Activated CD4-positive, alpha-beta T cell treated with anti-CD3 and anti-CD28 coated beads for 36 hours (primary cell): ENCODE measurements at places on chromosomes 1 and 21. TPM values are rescaled to one million over a fixed set of nuclear protein-coding genes. Genes with fewer than 3 reads are reported as not detected.

- no peak for DNase-seq
Observed at GRCh38 chr1:174519844-174520243, 72.1 kb downstream of the GPR52 start.

DNA sequence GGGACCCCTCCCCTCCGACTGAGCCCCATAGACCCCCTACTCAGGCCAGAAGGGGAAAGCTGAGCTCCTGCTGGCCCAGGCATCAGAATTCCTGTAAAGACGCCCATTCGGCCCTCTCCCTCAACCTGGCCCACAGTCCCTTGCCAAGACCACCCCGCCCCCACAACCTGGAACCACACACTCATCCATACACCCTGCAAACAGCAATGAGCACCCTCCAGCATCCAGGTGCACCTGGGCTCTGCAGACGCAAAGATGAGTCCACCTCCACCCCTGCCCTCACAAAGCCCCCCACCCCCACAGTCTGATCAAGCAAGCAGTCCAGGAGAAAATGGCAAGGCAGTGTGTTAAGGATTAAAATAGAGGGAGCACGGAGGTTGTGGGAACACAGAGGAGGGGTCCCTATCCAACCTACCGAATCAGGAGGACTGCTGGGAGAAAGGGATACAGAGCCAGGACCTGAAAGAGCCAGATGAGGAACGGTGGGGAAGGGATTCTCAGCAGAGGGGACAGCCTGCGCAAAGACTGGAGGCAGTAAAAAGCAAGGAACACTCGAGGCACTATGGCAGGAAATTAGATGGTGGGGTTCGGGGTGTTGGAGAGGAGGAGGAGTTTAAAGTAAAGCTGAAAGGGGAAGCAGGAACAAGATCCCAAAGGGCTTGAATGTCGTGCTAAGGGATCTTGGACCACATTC lies 67.3 kb upstream of the LAPTM5 start:
- DNase-seq = no peak

DNA sequence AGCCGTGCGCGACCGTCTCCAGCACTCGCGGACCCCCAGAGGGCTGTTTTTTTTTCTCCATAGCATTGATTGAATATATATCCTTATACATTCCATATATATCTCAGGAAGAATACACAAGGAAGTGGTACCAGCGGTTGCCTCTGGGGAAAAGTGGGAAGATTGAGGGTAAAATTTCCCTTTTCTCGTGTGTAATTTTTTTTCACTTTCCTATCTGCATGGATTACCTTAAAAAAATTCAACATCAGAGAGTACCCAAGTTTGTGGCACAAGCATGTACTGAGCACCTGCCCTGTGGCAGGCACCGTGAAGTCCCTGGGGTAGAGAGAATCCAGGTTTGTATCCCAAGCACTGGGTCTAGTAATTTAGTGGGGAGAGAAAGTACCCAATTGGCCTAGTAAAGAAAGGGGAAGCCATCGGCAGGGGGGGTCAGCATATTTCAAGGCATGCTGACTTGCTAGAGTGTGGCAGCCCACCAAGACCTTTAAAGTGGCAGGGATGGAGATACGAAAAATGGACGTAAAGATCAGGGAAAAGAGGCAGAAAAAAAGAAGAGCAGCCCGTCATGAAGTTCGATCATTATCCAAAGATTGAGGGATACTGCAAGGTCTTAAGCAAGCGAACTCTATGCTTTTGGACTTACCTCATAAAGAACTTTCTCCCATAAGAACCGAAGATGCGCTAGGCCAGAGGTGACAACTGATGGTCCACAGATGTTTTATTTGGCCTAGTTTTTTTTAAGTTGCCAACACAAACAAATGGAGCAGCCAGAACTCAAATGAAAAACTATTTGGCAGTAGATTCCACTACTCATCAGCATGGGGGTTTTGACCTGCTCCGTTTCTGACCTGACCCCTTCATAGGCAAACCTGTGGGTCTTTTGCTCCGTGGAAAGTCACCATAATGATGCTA lies 1.5 kb upstream of the HMGN1 start:
- no peak for DNase-seq

Gene TEDDM1
- not detected for total RNA-seq
